Psoas muscle (tissue), 8 donors: ENCODE measurements at places on chromosomes 1 and 21. TPM values are rescaled to one million over a fixed set of nuclear protein-coding genes. Genes with fewer than 3 reads are reported as not detected.

DNA sequence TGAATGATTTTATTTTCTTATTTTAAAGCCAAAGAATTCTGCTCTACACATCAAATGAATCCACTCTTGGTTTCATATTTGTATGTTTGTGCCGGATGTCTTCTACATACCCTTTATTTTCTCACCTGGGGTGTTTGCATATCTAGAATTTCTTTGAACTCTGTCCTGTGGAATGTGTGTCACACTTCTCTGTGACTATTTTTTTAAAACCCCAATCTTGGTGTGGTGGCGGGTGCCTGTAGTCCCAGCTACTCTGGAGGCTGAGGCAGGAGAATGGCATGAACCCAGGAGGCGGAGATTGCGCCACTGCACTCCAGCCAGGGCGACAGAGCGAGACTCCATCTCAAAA is 35.4 kb downstream of the CENPF start:
- DNase-seq = no peak

- DNase-seq = no peak
Measured at GRCh38 chr1:212432272-212432660, 454 bp upstream of the NENF start.

- no peak for DNase-seq
Measured at GRCh38 chr1:230763927-230764591, 16.9 kb downstream of the CAPN9 start.

DNA sequence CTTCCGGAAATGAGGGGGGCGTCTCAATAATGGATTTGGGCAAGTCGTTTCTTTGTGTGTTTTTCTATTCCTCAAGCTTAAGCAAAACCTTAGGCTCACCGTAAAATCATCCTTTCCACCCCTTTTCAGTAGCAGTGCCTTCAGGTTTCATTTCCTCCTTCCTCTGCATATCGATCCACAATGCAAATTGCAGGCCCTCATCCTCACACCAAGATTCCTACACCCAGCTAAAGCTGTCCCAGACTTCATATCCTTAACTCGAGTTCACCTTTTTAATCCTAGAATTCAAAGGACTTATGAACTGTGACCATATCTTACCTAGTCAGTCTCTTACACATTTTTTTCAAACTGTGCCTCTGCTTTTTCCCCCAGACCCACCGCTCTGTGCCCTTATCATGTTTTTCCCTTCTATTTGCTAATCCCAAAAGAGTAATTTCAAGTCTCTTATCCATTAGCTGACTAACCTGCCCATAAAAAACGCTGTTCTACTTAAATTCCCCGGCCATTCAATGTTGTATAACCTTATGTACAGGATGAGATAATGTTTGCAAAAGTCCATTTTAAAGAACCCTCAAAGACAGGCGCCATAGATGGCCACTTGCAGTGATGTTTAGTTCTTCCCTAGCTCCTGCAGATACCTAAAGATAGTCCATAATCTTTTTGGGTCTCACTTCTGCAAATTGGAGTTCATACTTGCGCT is 1.5 kb downstream of the AKIRIN1 start:
- DNase-seq = no peak

DNA sequence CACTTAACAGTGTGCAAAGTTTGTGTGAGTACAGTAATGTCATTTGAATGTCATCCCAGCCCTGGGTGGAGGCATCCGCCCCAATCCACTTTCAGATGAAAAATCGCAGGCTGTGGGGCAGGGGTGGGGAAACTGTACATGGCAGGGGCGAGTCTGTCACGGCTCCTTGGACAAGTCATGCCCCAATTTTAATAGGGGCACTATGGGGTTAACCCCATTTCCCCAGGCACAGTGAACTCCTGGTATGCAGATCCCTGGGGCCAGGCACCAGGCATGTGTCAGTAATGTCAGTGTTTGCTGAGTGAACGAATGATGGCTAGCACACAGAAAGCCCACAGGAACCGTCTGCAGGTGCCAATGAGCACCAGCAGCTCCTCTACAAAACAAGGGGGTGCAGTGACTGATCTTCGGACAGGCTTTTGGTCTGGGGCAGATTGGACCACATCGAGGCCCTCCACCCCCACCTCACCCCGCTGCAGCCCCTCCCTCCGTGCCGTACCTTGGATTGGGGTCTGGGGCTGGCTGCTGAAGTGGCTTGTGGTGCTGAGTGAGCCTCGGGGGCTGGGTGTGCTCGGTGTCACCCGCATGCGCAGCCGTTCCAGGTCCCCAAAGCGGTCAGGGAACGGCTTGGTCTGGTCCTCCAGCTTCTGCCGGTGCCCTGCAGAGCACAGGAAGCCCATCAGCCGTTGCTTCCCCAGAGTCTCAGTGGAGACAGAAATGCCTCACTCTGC is 23.2 kb downstream of the RUNX3 start:
- DNase-seq = no peak

GRCh38 chr1:165116732-165117131 is 239.8 kb downstream of the LMX1A start:
- no peak for DNase-seq

DNA sequence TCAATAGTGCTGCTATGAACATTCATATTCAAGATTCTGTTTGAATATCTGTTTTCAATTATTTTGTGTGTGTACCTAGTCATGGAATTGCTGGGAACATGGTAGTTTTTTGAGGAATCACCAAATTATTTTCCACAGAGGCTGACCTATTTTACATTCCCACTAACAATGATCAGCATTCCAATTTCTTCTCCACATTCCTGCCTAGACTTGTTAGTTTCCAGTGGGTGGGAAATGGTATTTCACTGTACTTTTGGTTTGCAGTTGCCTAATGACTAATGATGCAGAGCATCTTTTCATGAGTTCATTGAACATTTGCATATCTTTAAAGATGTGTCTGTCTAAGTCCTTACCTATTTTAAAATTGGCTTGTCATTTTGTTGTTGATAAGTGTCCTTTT is 1182.6 kb upstream of the B3GALT2 start:
- DNase-seq = no peak

DNA sequence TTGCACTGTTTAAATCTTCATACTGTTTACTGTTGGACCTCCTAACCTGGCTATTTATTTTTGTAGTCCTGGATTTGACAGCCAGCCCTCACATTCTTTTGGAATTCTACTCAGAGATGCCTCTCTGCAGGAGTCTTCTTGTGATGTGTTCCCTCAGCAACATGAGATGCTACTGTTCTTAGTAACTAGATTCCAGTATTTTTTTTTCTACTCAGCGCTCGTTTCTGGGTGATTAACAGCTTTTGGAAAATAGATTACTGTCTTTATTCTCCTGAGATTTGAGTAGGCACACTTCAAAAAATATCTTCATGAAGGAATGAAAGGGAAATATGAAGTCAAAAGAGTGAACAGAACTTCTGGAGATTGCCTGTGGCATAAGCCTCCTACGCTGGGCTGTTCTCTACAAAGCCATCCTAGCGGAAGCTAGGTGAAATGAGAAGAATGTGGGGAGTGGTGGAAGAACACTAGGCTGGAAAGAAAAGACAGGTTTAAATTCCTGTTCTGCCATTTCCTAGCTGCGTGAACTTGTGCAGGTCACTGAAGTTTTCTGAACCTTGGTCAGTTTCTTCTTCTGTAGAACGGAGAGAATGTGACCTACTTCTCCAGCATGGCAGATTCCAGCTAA is 75.9 kb downstream of the LRRC8C start:
- DNase-seq = no peak

- DNase-seq = no peak
Measured at GRCh38 chr1:44072204-44072603, 40.9 kb upstream of the SLC6A9 start.

GRCh38 chr1:163162381-163162914 is 40.3 kb downstream of the RGS5 start:
- DNase-seq = no peak

GRCh38 chr1:162701286-162701685 is 69.0 kb downstream of the DDR2 start:
- DNase-seq = no peak

DNA sequence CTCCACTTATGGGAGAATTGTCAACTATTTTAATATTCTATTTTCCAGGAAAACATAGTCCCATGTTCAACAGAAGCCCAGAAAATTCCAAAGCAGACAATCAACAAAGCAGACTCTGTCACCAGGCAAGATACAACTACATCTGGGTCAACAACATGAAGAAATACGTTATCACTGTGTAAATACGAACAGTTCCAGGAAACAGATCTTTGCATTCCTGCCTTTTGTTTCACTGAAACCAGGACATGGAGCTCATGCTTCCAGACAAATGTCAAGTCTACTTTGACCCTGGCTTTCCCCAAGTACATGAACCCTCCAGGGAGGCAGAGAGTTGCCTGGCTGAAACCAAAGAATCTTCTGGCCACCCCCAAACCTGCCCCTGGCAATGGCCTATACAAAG is 106.7 kb downstream of the SETD4 start:
- no peak for DNase-seq

- peak; percentile 60 for DNase-seq
Measured at GRCh38 chr1:67564193-67564592, 120.8 kb upstream of the GADD45A start.

DNA sequence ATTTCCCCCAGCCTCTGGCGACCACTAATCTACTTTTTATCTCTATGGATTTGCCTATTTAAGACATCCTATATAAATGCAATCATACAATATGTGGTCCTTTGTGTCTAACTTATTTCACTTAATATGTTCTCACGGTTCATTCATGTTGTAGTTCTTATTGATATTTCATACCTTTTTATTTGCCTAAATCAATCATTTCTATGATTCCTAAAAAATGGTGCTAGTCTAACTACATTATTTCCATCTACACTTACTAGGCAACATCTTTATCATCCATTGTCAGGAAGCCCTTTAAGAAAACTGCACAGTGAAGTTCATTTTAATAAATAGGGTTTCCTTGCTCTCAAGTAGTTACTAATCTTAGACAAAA is 380 bp upstream of the FBXO28 start:
- no peak for DNase-seq

DNA sequence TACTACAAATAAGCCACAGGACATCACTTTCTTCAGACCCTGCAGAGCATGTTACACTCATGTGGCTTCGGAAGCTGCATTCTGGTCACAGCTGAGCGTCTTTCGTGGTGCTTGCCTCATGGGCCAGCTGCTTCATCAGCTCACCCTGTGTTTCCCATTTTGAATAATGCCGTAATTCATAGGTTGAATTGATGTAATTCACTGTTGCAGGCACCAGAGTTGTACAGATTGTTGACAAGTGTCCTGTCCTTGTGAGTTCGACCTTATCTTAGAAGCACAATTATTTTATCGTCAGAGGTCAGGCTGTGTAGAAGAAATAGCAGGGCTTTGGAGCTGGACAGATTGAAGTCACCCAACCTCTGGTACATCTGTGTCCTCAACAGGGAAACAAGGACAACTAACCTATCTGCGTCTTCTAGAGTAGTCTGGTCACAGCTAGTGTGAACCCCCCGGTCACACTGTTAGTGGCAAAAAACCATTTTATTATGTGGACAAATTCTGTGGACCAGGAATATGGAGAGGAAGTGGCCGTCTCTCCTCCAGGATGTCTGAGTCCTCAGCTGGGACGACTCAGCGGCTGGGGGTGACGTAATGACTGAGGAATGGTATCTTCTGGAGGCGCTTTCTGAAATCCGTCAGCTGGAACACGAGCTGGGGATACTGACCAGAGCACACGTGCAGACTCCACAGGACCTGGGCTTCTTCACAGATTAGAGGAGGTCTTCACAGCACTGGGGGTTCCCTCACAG is 17.8 kb downstream of the PKNOX1 start:
- DNase-seq = no peak

DNA sequence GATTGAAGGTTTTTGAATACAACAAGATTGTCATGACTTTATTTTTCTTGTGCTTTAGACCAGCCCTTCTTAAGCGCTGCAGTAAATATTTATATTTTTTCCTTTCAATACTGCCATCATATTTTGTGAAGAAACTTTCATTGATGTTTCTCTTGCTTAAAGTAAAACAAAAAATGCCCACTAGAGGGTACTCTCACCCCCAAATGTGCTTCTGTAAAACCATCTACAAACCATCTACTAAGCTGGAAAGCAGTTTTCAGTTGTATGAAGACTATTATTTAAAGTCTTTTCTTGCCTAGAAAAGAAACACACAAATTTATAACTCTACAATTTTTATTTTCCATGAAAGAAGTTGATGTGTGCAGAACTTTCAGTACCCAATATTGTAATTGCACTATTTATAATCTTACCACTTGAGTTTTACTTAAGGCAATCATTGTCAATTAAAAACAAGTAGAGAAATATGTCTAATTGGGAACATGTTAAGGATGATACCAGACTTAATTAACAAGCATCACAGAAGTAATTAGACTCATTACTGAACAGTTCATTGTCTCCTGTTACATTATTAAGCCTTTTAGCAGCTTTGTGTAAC is 10.7 kb downstream of the LEPR start:
- DNase-seq = no peak

DNA sequence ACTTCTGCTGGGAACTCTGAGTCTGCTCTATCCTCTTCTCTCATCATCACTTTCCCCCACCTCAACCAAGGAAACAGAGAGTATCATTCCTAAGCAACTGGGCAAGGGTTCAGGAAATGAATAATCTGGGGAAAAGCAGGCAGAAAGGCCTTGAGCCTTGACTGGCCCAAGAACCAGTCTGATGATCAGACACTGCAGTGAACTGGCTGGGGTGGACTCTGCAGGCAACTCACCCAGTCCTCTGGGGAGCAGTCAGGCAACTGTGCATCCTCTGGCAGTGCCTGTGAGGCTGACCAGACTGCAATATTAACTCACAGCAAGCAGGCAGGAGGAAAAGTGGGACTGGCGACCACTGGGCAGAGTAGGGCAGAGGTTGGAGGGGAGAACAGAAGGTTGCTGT is 991 bp downstream of the ANKRD35 start:
- no peak for DNase-seq

DNA sequence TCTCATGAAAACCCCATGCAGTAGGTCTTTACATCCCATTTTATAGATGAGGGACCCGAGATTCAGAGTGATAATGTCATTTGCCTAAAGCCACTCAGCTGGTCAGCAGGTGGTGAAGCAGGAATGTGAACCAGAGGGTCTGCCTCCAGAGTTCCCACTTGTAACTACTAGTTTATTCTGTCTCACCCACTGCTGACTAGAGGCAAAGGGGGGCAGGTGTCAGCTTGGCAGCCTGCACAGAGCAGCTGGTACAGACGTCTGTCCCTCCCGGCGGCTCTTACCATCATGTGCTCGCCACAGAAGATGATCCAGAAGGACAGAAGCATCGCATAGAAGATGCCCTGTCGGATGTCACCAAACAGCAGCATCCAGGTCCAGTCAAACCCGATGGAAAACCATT is 82.4 kb downstream of the WLS start:
- no peak for DNase-seq

GRCh38 chr1:26083208-26083607 is 15.8 kb upstream of the TRIM63 start:
- peak; percentile 34 for DNase-seq

The TXNIP gene
- 1,929 TPM for polyA plus RNA-seq

The LAX1 gene
- polyA plus RNA-seq = 0.06 TPM

The KPRP gene
- polyA plus RNA-seq = not detected

The S1PR1 gene
- polyA plus RNA-seq = 21.9 TPM

The OLFML2B gene
- 3.8 TPM for polyA plus RNA-seq

The KRTAP21-2 gene
- polyA plus RNA-seq = not detected

The GON4L gene
- polyA plus RNA-seq = 10.6 TPM

The KIF21B gene
- polyA plus RNA-seq = 0.10 TPM

The DYNLT5 gene
- polyA plus RNA-seq = 0.51 TPM

The SPRR2G gene
- polyA plus RNA-seq = not detected

The GCSAML gene
- not detected for polyA plus RNA-seq

The TOR1AIP2 gene
- polyA plus RNA-seq = 10.9 TPM
